CD4-positive, alpha-beta memory T cell (primary cell): ENCODE measurements at places on chromosomes 4 and X. TPM values are rescaled to one million over a fixed set of nuclear protein-coding genes. Genes with fewer than 3 reads are reported as not detected.

The TBX22 gene
- polyA plus RNA-seq, result not detected

The SPRY1 gene
- 8.2 TPM for polyA plus RNA-seq

- no peak for DNase-seq
Measured at GRCh38 chr4:180086480-180087190, 2156.6 kb upstream of the TENM3 start.

DNA sequence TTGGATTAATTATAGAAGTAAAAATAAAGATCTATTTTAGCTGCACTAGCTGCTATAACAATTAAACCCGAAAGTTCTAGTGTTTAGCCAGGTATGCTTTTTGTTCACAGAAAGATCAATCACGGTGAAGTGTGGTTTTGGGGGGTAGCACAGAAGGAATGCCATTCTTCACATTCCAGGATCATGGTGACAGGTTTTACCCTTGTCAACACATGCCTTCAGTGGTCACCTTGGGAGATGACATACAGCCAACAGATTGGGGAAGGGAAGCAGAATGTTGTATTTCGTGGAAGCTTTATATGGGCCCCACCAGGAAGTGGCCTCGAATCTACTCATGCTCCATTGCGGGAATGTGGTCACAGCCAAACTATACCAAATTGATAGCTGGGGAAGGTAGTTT, 753.6 kb downstream of the RAPGEF2 start:
- DNase-seq, result no peak

GRCh38 chrX:18426004-18426320, 554 bp downstream of the CDKL5 start:
- no peak for DNase-seq
